ENCODE measurements at places on chromosomes 4 and X. TPM values are rescaled to one million over a fixed set of nuclear protein-coding genes. Genes with fewer than 3 reads are reported as not detected.

The SSX3 gene
- not detected for polyA plus RNA-seq

The TMPRSS11A gene
- polyA plus RNA-seq = not detected

The SCOC gene
- 7.3 TPM for polyA plus RNA-seq

The SLC25A43 gene
- 9.1 TPM for polyA plus RNA-seq

The MAGEB10 gene
- polyA plus RNA-seq = not detected

The TCEAL6 gene
- not detected for polyA plus RNA-seq

The PAGE5 gene
- polyA plus RNA-seq = not detected

The PCDH18 gene
- polyA plus RNA-seq = not detected

The USP17L26 gene
- not detected for polyA plus RNA-seq

The NDP gene
- polyA plus RNA-seq = not detected

The SPON2 gene
- 7.9 TPM for polyA plus RNA-seq

The EFHC2 gene
- polyA plus RNA-seq = 0.12 TPM

The KLHL4 gene
- not detected for polyA plus RNA-seq

Measured in B cell (primary cell).